ENCODE measurements at places on chromosomes 2 and 18. TPM values are rescaled to one million over a fixed set of nuclear protein-coding genes. Genes with fewer than 3 reads are reported as not detected.

SLC16A14 gene
- 6.6 TPM for total RNA-seq

DNA sequence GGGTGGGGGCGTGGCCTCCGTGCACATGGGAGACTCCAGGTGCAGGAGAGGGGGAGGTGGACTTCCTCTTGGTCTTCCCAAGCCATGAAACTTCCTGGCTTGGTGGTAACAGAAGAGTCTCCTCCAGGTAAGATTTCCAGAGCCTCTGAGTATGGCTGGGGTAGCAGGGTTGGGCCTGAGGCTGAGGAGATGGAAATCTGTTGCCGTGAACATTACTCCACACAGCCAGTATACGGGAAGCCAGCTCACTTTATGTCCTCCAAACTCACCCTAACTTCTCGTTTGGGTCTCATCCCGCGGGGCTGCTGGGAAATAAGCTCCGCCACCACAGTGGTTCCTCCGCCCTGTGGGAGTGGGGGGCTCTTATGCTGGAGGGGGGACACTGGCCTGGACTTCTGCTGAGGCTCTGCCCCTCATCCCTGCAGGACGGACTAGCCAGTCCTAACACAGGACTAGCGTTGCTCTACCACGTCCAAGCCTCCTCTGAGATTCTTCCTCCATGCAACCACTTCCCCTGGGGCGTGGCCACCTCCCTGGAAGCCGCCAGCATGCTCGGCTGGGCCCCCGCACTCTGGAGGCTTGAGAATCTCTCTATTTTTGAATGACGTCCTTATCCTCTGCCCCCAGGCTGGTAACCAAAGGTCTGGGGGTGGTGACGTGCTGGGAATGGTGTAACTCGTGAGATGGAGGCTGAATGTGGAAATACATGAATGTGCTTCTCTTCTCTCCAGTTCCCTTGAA, 777 bp upstream of the RAB17 start:
- no peaks in the 10 kb centered on the region for H3K4me1 ChIP-seq
- H3K36me3 ChIP-seq, result no peaks in the 10 kb centered on the region
- no peaks in the 10 kb centered on the region for H3K27me3 ChIP-seq
- peak; percentile 42 for DNase-seq
- peak overlapping the region; percentile 81 for H3K27ac ChIP-seq

C2orf92 gene
- 7.3 TPM for total RNA-seq

DNA sequence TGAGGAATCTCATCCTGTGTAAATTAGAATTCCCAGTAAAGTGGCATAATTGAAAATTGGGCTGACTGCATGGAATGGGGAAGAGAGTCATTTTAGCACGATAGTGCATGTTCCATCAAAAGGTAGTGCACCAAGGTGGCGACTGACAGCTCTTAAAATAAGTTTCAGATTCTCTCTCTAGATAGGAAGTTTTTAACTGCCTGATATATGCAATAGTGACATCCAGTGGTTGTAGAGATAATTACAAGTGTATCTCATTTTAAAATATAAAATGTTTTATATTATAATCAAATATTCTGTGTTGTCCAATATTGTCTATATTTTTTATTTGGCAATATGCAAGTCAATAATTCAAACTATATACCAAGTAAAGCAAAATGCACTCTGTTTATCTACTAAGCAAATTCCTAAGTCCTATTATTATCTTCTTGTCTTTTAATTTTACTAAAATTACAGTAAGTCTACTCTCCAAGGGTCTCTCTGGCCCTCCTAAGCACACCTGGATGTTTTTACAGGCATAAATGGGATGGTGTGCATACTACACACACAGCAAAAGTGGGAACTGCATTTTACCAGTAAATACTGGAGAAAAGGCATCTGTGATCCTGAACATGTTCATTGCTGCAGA, 397.7 kb upstream of the HNRNPA3 start:
- no peak for DNase-seq
- H3K27ac ChIP-seq, result no peak overlapping the region
- no peaks in the 10 kb centered on the region for H3K27me3 ChIP-seq
- peaks cover 6% of the 10 kb centered on the region for H3K4me1 ChIP-seq

GRCh38 chr2:29578084-29578598, 343.2 kb downstream of the ALK start:
- H3K4me1 ChIP-seq, result no peaks in the 10 kb centered on the region
- no peak overlapping the region for H3K4me3 ChIP-seq
- H3K27me3 ChIP-seq, result no peaks in the 10 kb centered on the region
- no peaks in the 10 kb centered on the region for H3K36me3 ChIP-seq

RAMP1 gene
- 8.8 TPM for total RNA-seq

STK11IP gene
- total RNA-seq, result 33.7 TPM

- no peak overlapping the region for H3K27ac ChIP-seq
- peaks cover under 1% of the 10 kb centered on the region for H3K4me1 ChIP-seq
- no peaks in the 10 kb centered on the region for H3K36me3 ChIP-seq
- no peak for DNase-seq
- no peaks in the 10 kb centered on the region for H3K27me3 ChIP-seq
These were observed 108.3 kb downstream of the CELF4 start for GRCh38 chr18:37457341-37457740.

ACADL gene
- total RNA-seq, result 21.1 TPM

- no peaks in the 10 kb centered on the region for H3K36me3 ChIP-seq
- H3K4me3 ChIP-seq, result no peak overlapping the region
- H3K4me1 ChIP-seq, result no peaks in the 10 kb centered on the region
- H3K27ac ChIP-seq, result no peak overlapping the region
- no peaks in the 10 kb centered on the region for H3K27me3 ChIP-seq
These were observed 40.9 kb downstream of the CDH7 start for GRCh38 chr18:65791719-65792118.

- H3K4me3 ChIP-seq, result no peak overlapping the region
- H3K27me3 ChIP-seq, result no peaks in the 10 kb centered on the region
- no peaks in the 10 kb centered on the region for H3K4me1 ChIP-seq
- no peak for DNase-seq
- no peaks in the 10 kb centered on the region for H3K36me3 ChIP-seq
- no peak overlapping the region for H3K27ac ChIP-seq
These were observed 92.9 kb downstream of the DTNA start for GRCh38 chr18:34802959-34803358.

GRCh38 chr18:36628435-36629137, 200.2 kb downstream of the TPGS2 start:
- no peaks in the 10 kb centered on the region for H3K36me3 ChIP-seq
- H3K4me3 ChIP-seq, result no peak overlapping the region
- no peaks in the 10 kb centered on the region for H3K4me1 ChIP-seq
- H3K27ac ChIP-seq, result no peak overlapping the region
- no peaks in the 10 kb centered on the region for H3K27me3 ChIP-seq
- DNase-seq, result no peak

ALLC gene
- total RNA-seq, result not detected

- no peaks in the 10 kb centered on the region for H3K4me1 ChIP-seq
- no peak overlapping the region for H3K4me3 ChIP-seq
- no peak for DNase-seq
These were observed 336.2 kb downstream of the ZEB2 start for GRCh38 chr2:144183727-144184126.

DNA sequence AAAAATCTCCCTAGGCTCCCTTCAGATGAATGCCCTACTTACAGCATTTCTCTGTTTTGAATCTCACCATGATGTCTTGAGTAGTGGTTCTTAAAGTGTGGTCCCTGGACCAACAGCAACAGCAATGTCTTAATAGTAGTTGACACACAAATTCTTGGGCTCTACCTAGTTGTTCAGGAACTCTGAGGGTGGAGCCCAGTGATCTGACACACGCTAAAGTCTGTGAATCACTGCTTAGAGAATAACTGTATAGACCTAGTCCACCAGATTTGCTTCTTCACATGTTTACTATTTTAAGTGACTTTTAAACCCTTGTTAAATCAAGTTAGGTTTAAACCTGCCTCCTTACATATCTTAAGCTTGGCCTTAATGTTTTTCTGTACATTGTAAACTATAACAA, 47.6 kb upstream of the ARHGAP15 start:
- no peak for DNase-seq
- no peak overlapping the region for H3K4me3 ChIP-seq

DNA sequence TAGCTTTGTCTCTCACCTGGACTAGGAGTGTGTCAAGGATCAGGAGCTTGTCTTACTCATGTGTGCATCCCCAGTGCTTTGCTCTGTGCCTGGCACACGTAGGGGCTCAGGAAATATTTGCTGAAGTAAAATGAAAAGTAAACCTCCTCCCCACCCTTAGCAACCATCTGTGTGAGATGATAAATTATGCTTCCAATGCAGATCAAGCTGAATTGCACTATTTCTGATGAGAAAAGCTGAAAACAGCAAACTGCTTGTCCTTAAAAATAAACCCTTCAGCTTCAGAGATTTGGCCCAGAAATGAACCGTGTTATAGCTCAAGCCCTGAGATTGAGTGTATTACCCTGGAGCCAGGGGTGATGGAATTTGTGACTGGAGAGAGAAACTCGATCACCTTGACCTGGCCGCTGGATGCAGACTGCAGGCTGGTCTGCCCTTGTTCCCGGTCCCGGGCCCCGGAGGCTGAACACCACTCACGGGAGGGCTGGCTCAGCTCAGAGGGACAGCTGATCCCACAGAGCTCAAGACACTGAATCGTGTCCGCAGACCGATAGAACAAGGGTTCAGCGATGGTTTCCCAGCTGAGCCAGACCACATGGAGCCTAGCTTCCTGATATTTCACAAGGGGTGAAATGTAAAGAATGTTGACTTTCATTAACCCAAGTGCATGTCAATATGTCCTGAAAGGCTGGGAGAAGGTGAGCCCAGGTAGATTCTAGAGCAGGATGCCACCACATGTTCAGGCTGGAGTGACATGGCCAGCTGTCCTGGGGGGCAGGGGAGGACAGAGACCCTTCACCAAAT, 50.5 kb downstream of the DDX1 start:
- H3K27me3 ChIP-seq, result no peaks in the 10 kb centered on the region
- peak; percentile 83 for DNase-seq
- no peak overlapping the region for H3K4me3 ChIP-seq
- peak overlapping the region; percentile 83 for H3K27ac ChIP-seq

DNA sequence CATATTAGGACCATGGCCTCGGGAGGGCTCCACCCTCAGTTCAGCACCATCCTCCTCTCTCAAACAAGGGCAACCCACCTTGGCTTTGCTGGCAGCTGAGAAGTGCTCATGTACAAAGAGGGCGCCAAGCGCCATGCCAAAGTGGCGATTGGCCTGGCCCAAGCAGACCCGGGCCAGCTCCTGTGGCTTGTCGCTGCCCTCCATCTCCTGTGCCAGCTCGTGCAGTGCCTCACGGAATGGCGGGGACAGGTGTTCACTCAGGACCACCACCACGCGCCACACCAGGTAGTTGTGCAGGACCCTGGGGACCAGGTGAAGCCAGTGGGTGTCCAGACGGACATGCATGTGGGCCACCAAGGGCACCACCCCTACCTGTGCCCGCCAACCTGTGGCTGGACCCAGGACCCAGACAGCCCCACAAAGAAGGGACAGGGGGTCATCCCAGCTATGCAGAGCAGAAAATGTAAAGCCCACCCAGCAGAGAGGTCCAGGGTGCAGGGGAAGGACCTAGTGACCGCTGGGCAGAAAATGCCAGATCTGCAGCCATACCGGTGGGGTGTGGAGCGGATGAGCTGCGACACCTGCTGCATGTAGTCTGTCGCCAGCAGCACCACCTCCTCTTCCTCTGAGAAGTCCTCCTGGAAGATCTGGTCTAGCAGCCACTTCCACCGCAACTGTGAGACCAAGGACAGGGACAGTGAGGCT, 3.6 kb downstream of the ECEL1 start:
- H3K4me1 ChIP-seq, result no peaks in the 10 kb centered on the region
- H3K4me3 ChIP-seq, result no peak overlapping the region
- H3K27ac ChIP-seq, result no peak overlapping the region
- no peak for DNase-seq
- no peaks in the 10 kb centered on the region for H3K36me3 ChIP-seq

ANXA4 gene
- total RNA-seq, result 287 TPM

Data from kidney (tissue), 22 donors.